ENCODE measurements at places on chromosomes 12 and 14.

- no peaks in the 10 kb centered on the region for H3K27me3 ChIP-seq
- peak overlapping the region; percentile 76 for H3K27ac ChIP-seq
- DNase-seq, result no peak
- no peak overlapping the region for H3K4me3 ChIP-seq
- peaks cover 62% of the 10 kb centered on the region for H3K4me1 ChIP-seq
Measured at GRCh38 chr14:76950055-76951020, 78.2 kb downstream of the IRF2BPL start.

GRCh38 chr14:103510724-103511693, 11.6 kb downstream of the CKB start:
- peaks cover 26% of the 10 kb centered on the region for H3K36me3 ChIP-seq
- no peak overlapping the region for H3K27ac ChIP-seq
- no peak for DNase-seq
- 0 out of 2 replicates have a peak, but pooled peaks cover 3% of the 10 kb centered on the region for H3K4me1 ChIP-seq
- no peak overlapping the region for H3K4me3 ChIP-seq

- H3K27me3 ChIP-seq, result no peaks in the 10 kb centered on the region
- no peaks in the 10 kb centered on the region for H3K36me3 ChIP-seq
- DNase-seq, result no peak
- no peaks in the 10 kb centered on the region for H3K4me1 ChIP-seq
- H3K27ac ChIP-seq, result no peak overlapping the region
Measured at GRCh38 chr12:62806244-62806836, 128.6 kb downstream of the PPM1H start.

GRCh38 chr14:98140862-98141530, 1131.0 kb downstream of the BCL11B start:
- no peak for DNase-seq
- H3K4me1 ChIP-seq, result no peaks in the 10 kb centered on the region
- no peaks in the 10 kb centered on the region for H3K36me3 ChIP-seq
- H3K4me3 ChIP-seq, result no peak overlapping the region
- no peaks in the 10 kb centered on the region for H3K27me3 ChIP-seq
- H3K27ac ChIP-seq, result no peak overlapping the region

DNA sequence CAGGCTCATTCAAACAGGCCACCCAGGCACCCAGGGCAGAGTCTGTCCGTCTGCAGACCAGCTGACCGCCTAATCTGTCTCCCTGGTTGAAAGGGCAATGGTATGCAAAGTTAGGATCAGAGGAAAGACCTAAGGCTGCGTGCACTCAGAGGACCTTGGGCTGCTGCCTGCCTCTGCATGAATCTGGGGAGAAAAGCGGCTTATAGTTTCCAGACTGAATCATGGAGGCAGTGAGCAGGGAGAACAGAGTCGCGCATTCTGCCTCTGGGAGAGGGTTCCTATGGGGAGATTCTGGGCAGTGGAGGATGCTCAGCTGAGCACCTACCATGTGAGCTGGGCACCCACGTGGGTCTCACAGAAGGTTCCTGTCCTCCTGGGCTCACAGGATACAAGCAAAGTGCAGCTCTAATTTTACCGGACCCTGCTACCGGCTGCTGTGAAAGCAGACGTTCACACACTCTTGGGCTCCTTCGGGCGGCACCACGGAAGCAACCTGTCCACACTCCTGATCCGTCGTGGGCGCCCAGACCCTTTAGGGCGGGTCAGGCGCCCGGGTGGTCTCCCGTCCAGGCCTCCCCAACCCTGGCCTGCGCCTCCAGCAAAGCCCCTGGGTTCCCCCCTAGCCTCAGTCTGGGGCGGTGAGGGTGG, 772 bp downstream of the SCARB1 start:
- H3K4me1 ChIP-seq, result peaks cover 25% of the 10 kb centered on the region
- DNase-seq, result peak; percentile 70
- no peaks in the 10 kb centered on the region for H3K27me3 ChIP-seq
- peak overlapping the region; percentile 65 for H3K4me3 ChIP-seq
- no peaks in the 10 kb centered on the region for H3K36me3 ChIP-seq

GRCh38 chr12:18141048-18141982, 51.3 kb upstream of the RERGL start:
- no peaks in the 10 kb centered on the region for H3K36me3 ChIP-seq
- H3K27ac ChIP-seq, result no peak overlapping the region
- no peaks in the 10 kb centered on the region for H3K27me3 ChIP-seq
- no peak overlapping the region for H3K4me3 ChIP-seq
- no peaks in the 10 kb centered on the region for H3K4me1 ChIP-seq

DNA sequence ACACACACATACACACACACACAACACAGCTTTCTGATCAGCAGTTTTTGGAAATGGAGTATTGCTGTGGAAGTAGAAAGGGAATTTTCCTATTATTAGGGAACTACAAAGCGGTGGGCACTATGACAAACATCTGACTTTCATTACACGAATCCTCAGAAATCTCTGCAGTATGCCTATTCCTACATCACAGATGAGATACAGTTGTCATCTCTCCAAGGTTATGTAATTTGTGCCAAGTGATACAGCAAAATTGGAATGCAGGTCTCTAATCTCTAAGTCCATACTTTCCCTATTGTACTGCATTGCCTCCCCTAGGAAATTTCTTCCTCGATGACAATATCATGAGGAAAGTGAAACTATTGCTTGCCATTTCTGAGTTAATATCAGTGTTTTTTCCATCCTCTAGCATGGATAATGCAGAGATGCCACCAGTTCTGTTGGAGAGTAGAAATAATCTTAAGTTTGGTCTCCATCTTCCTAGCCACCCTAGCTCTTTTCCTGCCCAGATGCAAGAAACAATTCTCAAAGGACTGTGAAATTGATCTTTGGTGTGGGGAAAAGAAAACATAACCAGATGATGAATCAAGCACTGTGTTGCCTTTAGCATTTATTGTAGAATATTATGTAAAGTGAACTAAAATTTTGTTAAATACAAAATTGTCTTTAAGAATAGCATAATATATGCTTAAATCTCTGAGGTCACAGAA, 94.7 kb downstream of the ERGIC2 start:
- H3K36me3 ChIP-seq, result peaks cover 3% of the 10 kb centered on the region
- H3K27me3 ChIP-seq, result no peaks in the 10 kb centered on the region
- peaks cover 4% of the 10 kb centered on the region for H3K4me1 ChIP-seq
- H3K4me3 ChIP-seq, result peak overlapping the region; percentile 5
- peak overlapping the region; percentile 59 for H3K27ac ChIP-seq

DNA sequence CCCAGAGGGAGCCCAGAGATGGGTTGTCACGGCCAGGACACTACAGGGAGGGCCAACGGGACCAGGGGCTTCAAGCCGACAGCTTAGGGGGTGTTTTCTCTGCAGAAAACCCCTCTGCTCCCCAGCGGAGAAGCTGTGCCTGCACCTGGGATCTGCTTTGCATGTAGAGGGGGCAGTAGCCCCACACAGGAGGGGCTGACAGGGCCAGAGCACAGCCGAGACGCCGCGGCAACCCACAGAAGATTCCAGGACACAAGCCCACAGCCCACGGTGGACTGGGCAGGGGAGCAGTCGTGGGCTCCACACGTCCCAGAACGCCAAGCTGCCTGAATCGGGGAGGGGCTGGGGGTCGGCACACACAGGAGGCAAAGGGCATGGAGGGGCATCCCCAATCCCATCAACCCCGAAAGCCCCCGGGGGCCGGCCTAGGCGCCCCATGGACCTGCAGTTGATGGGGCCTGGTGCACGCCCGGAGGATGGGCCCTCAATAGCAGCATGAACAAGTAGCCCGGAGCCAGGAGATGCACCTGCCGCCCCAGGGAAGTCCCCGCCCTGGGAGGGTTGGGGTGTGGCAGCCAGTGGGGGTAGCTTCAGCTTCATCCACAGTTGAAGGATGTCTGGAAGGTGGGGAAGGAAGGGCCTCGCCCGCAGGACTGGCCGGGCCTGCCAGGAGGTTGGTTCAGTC, 30.5 kb upstream of the TMEM179 start:
- H3K4me1 ChIP-seq, result no peaks in the 10 kb centered on the region
- DNase-seq, result peak; percentile 32
- H3K36me3 ChIP-seq, result no peaks in the 10 kb centered on the region
- H3K4me3 ChIP-seq, result no peak overlapping the region

DNA sequence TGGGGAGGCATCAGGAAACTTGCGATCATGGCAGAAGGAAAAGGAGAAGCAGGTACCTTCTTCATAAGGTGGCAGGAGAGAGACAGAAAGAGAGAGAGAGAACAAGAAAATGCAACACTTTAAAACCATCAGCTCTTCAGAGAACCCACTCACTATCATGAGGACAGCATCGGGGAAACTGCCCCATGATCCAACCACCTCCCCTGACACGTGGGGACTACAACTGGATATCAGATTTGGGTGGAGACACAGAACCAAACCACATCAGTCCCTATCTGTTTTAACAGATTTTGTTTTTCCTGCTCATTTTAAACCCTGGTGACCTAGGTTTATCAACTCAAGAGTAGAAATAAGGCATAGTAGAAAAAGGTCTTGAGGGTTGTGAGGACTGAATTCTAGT, 210.1 kb upstream of the PLXNC1 start:
- no peak overlapping the region for H3K27ac ChIP-seq
- no peak for DNase-seq

- no peak overlapping the region for H3K4me3 ChIP-seq
- DNase-seq, result no peak
- no peak overlapping the region for H3K27ac ChIP-seq
Measured at GRCh38 chr12:19316425-19316824, 122.9 kb upstream of the AEBP2 start.

- H3K36me3 ChIP-seq, result no peaks in the 10 kb centered on the region
- H3K27ac ChIP-seq, result no peak overlapping the region
- H3K4me1 ChIP-seq, result no peaks in the 10 kb centered on the region
- no peaks in the 10 kb centered on the region for H3K27me3 ChIP-seq
- peak; percentile 72 for DNase-seq
- peak overlapping the region; percentile 50 for H3K4me3 ChIP-seq
Measured at GRCh38 chr12:9331218-9331626, 123.0 kb upstream of the PZP start.

- no peaks in the 10 kb centered on the region for H3K4me1 ChIP-seq
- no peak overlapping the region for H3K27ac ChIP-seq
- no peaks in the 10 kb centered on the region for H3K36me3 ChIP-seq
- no peak for DNase-seq
- peaks cover 5% of the 10 kb centered on the region for H3K27me3 ChIP-seq
- no peak overlapping the region for H3K4me3 ChIP-seq
Measured at GRCh38 chr12:47317175-47317915, 237.6 kb upstream of the AMIGO2 start.

DNA sequence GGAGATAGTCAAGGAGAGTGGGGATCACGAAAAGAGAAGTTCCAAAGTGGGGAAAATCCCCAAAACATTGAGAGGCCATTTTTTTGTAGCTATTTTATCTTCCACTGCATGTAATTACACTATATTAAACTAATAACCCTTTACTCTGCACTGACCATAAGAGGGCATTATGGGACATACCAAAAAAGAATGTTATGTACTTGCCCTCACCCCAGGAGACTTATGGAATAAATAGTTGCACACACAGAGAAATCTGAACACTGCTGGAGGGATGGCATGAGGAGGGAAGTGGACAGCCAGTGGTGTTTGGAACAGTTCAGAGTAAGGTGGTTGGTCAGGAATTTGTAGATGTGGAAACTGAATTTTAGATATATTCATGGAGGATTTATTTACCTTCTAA, 422.9 kb downstream of the SNAPC1 start:
- H3K4me1 ChIP-seq, result no peaks in the 10 kb centered on the region
- no peak overlapping the region for H3K27ac ChIP-seq
- no peak for DNase-seq

- no peak overlapping the region for H3K27ac ChIP-seq
- no peaks in the 10 kb centered on the region for H3K27me3 ChIP-seq
- DNase-seq, result no peak
Measured at GRCh38 chr14:103070971-103071542, 13.0 kb upstream of the LBHD2 start.

DNA sequence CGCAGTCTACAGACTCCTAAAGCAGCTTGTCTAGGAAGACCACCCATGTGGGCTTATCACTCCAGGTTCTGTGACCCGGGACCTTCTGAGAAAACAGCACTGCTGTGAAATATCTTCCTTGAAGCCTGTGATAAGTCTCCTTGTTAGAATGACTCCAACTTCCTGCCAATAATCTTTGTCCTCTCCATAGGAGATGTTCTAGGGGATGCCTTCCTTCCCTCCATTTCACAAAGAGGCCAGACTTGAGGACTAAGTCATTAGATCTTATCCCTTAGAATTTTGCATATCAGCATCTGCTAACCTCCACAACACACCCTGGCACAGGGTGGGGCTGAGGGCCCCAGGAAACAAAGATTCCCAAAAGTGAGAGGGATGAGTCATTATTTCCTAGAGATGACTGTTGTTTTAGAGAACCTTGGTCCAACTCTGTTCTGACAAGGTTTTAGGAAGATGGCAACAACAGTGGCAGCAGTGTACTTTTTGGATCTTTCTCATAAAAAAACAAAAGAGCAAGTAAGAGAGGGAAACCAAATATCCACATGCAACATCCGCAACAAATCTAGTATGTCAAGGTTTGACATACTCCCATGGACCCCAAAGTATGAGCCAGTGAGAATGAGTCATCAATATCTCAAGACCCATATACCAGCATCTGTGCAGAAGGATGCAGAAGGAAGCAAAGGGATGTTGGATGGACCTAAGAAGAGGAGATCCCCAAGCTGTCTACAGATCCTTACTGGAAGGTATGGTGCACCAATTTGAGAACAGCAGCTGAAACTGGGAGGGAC, 6.0 kb downstream of the LTB4R start:
- no peak for DNase-seq
- no peaks in the 10 kb centered on the region for H3K36me3 ChIP-seq
- H3K27ac ChIP-seq, result no peak overlapping the region

DNA sequence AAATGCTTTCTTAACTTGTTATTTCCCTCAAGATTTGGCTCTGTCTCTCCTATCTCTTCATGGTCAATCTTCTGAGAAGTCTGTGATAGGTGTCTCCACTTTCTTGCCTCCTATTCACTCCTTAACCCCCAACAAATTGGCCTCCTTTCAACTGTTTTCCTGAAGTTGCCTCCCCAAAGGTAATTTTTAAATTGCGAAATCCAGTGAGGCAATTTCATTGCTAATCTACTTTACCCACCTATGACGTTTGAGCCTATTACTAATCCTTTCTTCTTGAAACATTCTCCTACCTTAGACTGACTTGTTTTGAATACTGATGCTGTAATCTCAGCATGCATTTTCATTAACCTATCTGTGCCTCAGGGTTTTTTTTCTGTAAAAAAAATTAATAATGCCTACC, 6.0 kb upstream of the KCNH5 start:
- H3K4me1 ChIP-seq, result no peaks in the 10 kb centered on the region
- DNase-seq, result no peak
- peaks cover 25% of the 10 kb centered on the region for H3K27me3 ChIP-seq
- no peak overlapping the region for H3K27ac ChIP-seq
- no peaks in the 10 kb centered on the region for H3K36me3 ChIP-seq
- H3K4me3 ChIP-seq, result no peak overlapping the region

- no peak overlapping the region for H3K27ac ChIP-seq
- H3K4me1 ChIP-seq, result no peaks in the 10 kb centered on the region
- peaks cover 41% of the 10 kb centered on the region for H3K27me3 ChIP-seq
- no peak for DNase-seq
- H3K4me3 ChIP-seq, result no peak overlapping the region
Measured at GRCh38 chr12:132601171-132601883, 9.1 kb downstream of the LRCOL1 start.

DNA sequence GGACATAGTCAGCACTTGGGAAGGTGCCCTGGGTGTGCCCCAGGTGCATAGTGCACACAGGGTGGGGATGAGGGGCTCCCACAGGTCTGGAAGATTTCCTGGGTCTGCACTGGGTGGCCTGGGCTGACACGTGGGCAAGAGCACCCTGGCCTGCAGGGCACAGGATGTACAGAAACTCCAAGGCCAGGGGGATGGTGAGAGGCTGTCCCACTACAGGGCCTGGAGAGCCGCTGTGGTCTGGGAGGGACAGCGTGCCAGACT, 35.8 kb upstream of the PPP1R13B start:
- H3K4me3 ChIP-seq, result no peak overlapping the region
- no peak overlapping the region for H3K27ac ChIP-seq
- no peak for DNase-seq
- peaks cover 38% of the 10 kb centered on the region for H3K4me1 ChIP-seq

- no peaks in the 10 kb centered on the region for H3K36me3 ChIP-seq
- no peak within 1 kb of the TSS for H3K27ac ChIP-seq
- H3K27me3 ChIP-seq, result no peaks in the 10 kb centered on the region
- no peak within 1 kb of the TSS for H3K4me3 ChIP-seq
Measured at GRCh38 chr14:88005050-88005481, at the start of gene GPR65. Gene GPR65, plus strand, starts transcription at chr14:88005135. Its CDS starts 5,713 bp downstream, at chr14:88010848.
